NCI-H774 (cell line): ENCODE measurements at places on chromosomes 1 and 21.

DNA sequence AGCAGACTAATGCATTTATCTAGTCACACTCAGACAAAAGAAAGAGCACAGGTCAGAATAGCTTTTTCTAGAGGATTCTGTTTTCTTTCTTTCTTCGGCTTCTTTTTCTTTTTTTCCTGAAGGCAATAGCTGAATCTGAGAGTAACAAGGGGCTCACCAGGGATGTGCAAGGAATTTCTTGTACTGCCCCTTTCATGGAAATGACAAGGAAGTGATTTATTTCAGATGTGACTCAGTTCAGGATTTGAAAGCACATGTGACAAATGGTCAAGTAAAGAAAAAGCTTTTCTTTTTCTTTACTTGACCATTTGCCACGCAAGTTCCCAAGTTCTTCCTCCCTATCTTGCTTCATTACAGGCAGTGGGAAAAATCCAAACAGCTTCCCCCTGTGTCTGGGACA, 202.0 kb downstream of the GABPA start:
- no peak for DNase-seq

DNA sequence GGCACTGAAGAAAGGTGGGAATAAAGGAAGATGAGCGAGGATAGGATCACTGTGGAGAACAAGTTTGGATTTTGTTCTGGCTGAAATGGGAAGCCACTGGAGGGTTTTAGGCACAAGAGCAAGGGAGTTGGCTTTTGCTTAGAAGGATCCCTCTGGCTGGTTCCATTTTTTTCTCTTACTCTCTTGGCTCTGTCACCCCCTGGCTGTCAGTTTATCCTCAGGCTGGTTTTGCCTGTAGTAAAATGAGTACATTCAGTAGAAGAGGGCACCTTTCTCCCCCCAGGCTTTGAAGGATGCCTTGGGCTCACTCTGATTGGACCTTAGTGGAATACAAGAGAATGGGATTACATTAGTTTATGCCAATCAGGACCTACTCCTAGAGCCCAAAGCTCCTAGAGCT, 17.1 kb downstream of the CACHD1 start:
- DNase-seq, result no peak

GRCh38 chr1:31239653-31240241, at the start of gene NKAIN1:
Gene NKAIN1, minus strand, starts transcription at chr1:31239887. Its CDS starts 340 bp downstream, at chr1:31239547.
- peak; percentile 48 for DNase-seq

DNA sequence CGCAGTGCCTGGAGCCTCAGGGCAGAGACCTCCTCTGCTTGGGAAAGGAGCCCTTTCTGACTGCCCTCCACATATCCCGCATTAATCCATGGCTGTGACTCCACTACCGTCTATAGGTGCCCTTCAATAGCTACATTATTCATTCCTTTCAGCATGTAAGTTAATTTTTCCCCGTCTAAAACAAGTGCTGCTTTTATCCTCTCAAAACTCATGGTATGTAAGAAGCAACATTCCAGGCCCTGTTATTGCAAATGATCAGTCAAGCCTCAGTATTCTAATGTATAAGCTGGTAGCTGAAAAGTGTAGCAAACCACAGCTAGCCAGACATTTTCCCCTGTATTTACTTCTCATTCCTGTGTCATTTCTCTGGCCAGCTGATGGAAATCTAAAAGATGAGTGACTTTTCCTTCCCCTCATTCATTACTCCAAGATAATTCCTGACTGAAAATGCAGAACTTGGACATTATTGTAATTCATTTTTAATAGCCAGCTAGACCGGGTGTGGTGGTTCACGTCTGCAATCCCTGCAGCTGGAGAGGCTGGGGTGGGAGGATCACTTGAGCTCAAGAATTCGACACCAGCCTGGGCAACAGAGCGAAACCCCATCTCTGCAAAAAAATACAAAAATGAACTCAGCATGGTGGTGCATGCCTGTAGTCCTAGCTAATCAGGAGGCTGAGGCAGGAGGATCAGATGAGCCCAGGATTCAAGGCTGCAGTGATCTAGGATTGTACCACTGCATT, 88.5 kb upstream of the SOD1 start:
- DNase-seq, result no peak

- no peak for DNase-seq
Measured at GRCh38 chr21:45013260-45013841, 61.0 kb upstream of the ADARB1 start.

DNA sequence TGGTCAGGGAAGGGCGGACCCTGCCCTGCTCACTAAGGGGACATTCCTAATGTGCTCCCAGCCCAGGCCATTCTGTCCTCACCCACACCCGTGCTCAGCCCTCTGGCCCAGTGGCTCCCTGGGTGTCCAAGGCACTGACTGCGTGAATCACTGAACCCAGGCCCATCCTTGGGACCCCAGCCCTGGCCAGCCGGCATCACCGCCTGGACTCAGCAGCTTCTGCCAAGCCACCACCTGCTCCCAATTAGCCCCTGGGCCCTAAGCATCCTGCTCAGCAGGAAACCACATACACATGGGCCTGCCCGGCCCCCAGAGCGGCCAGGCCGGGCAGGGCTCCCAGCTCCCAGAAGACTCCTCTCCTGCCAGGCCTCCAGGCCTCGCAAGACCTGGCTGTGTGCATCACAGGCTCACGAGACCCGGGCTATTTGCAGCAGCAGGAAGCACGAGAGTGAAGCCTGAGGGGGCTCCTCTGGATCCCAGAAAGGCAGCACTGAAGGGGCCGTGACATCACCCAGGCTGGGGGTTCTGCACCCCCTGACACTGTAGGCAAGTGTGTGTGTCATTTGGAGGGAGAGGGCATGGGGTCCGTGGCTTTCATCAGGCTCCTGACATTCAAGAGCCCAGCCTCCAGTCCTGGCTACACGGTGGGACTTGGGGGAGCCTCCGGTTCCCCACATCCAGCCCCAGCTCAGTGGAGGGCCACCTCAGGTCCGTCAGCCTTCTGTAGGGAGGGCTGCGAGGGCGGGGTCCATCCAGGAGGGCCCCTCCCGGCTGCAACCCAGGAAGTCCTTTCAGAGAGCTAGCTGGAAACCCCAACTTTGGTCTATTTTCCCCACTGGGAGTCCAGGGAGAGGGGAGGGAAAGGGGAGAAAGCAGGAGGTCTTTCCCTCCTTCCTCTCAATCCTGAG, 1.6 kb downstream of the MFAP2 start:
- no peak for DNase-seq

DNA sequence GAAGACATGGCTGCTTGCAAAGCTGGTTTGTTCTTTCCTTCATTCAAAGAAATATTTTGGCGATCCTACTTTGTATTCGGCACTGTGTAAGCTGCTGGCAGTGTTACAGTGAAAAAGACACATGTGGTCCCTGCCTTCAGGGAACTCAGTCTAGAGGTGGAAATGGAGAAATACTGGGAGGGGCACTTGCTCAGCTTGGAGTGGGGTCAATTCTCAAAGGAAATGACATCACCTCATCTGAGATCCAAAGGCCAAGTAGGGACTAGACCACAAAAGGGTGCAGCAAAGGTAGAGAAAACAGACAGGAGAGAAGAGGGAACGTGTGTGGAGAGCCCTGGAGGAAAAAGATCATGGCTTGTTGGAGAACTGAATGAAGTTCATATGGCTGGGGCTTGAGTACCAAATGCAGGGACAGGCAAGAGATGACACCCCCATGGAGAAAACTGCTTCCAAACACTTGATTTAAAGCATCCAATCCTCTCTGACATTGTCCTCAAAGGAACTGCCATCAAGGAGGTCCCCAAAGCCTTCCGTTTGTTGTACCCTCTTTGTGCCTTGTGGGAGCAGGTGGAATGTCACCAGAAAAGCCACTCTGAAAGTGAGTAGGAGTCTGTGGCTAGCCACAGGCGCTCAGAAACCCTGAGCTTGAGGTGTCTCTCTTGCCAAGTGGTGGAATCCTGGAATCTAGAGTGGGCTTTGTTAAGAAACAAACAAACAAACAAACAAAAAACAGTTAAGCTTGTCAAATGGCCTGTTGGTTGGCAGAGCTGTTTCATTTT, 48.3 kb upstream of the TDRD10 start:
- no peak for DNase-seq

GRCh38 chr1:97451046-97451826, 469.6 kb downstream of the DPYD start:
- no peak for DNase-seq

DNA sequence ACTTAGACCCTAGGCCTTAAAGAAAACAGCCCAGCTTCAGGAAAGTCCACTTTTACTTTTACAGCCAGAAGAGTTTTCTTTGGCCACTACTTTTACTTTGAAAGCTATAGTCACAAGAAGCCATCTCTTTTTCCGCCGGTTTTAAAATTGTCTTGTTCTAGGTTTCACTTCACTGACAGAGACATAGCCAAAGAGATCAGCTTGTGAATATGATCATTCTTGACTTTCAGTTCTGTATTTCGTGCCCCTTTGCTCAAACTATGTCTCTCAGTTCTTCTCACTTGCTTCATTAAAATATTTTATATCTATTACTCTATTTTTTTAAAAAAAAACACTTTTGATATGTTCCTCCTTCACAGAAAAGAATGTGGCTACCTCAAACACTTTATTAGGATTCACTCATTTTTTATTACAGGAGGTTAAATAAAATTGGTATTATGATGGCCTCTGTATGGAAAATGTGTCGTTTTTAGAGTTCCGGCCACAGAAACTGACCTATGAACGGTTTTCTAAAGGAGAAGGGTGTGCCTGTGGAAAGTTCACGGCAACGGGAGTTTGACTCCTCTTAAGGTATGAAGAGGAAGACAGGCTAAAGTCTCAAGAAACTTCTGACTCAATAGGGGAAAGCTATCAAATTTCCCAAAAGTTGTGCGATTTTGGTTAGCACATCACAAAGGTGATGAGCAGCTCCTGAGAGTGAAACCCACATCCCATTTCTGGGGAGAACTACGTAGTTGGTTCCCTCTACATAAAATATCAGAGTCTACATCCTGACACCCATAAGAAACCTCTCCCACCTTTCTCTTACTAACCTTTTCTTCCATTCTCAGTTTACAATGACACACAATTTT, 1.2 kb downstream of the MCOLN2 start:
- DNase-seq, result no peak

DNA sequence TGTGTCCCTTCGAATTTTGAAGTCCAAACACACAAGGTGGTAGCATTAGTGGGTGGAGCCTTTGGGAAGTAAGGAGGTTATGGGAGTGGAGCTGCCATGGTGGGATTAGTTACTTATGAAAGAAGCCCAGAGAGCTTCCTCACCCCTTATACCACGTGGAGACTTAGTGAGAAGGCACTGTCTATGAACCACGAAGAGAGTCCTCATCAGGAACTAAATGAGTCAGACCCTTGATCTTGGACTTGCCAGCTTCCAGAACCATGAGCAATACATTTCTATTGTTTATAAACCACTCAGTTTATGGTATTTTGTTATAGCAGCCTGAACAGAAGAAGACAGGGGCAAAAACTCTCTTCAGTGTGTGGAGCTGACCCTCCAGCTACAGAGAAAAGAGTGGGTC, 259.3 kb upstream of the AJAP1 start:
- DNase-seq, result no peak

DNA sequence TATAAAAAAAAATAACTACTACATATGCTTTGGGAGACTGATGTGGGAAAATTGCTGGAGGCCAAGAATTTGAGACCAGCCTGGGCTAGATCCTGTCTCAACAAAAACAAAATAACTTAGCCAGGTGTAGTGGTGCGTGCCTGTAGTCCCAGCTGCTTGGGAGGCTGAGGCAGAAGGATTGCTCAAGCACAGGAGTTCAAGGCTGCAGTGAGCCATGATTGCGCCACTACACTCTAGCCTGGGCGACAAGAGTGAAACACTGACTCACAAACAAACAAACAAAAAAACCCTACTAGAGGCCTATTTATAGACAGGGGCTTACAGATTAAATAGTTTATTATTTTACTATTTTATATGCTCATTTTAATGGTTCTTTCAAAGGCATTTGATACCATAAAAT, 80.0 kb downstream of the LHX4 start:
- DNase-seq, result no peak

DNA sequence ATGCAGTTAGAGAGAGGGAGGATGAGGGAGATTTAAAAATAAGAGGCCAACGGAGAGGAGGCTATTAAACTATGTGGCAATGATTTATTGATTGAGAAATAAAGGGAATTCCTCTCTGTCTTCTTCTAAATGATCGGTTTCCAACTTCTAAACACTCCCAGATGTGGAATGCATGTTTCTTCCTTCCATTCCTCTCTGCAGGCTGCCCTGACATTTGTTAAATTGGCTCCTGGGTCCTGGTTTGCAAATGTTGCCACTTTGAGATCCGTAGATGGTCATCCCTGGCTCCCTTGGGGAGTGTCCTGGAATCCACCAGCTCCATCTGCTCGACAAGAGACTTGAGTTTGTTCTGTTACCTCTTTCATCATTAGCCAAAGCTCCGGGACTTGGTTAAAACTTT, 10.3 kb upstream of the C1orf198 start:
- no peak for DNase-seq

DNA sequence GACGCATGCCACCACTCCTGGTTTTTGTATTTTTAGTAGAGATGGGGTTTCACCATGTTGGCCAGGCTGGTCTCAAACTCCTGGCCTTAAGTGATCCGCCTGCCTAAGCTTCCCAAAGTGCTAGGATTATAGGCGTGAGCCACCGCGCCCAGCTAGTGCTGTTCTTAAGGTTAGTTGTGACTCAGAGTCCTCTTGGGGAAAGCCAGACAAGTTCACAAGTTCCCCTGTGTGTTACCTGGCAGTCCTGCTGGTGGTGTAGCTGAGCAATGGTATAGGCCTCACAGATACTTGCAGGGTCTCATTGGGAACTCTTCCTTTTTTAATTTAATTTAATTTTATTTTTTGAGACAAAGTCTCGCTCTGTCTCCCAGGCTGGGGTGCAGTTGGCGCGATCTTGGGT, 10.6 kb downstream of the CFAP126 start:
- no peak for DNase-seq

DNA sequence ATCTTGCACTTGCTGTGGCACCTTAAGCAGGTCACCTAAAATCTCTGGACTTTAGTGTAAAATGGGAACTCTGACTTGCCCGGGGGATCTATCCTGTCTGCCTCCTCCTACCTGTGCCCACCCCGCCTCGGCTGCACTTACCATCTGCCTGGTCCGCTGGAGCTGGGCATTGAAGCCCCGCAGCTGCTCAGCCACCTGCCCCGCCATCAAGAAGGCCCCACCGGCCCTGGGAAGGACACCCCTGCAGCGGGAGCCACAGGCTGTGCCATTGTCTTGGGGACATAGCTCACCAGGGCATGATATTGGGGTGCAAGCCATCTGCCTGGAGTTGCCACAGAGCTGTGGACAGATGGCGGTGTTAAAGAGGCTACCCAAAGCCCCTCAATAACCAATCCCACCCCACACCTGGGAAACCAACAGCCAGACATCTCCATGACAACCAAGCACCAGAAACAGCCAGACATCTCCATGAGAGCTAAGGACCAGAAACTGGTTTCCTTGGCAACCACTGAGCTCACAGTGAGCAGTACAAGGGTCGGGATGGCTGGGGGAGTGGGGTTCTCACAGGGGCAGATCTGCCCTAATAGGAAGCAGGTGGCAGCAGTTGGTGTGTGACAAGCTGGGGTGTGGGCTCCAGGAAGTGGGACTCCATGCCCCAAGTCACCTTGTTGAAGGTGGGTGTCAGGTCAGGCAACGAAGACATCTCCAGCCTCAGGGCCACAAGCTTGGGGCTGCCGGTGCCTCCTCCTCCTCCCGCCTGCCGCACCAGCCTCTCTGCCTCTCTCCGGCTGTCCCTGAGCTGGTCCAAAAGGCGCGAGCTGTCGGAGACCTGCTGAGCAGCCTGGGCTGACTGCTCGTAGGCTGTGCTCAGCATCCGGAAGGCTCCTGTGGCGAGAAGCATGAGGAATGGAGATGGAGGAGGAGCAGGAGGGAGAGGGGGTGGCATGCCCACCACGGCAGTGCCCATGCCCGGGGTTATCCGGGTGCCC, 29.1 kb downstream of the LAMB3 start:
- no peak for DNase-seq

- DNase-seq, result no peak
Measured at GRCh38 chr21:33492571-33492970, 1.1 kb upstream of the DNAJC28 start.
